Substantia nigra (tissue), 51 donors: ENCODE measurements at places on chromosomes 7 and 10.

- DNase-seq: no peak
These were observed 2.0 kb downstream of the REPIN1 start for GRCh38 chr7:150370612-150371071.

DNA sequence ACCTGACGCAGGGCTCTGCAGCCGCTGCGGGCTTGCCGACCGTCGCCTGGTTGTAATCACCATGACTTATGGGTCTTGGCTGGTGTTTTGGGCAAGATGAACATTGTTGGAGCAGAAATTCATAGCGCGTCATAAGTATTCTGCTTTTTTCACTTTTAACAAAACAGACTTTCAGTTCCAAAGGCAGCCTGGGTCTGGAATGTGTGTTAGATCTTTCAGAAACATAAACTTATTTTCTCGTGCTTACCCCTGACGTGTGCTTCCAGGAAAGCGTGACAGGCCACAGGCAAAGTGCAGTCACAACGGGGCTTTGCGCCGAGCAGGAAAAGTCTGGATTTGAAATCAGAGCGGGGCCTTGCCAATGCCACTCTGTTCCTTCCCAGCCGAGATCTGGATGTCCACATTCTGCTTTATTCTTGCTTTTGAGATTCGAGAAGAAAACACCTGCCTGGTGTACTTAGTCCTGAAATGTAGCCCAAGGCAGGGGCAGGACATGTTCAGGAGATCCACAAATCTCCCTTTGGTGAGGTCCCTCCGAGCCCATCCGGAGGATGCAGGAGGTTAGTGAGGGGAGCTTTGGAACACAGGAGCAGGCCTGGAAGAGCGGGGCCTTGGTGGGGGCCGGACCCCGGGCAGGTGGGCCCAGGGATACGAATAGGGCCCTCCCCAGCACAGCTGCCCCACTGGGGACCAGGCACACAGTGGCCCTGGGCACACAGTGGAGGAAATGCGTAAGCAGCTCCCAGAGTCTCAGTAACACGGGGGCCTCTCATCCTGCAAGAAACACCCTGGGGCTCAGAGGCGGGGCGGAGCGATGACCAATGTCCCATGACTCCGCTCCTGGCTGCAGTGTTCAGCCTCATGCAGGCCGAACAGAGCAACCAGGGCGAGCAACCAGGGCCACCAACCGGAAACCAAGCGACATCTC, 49.5 kb upstream of the EBF3 start:
- DNase-seq: no peak

GRCh38 chr7:133652547-133652946, 399.7 kb downstream of the EXOC4 start:
- DNase-seq: no peak

DNA sequence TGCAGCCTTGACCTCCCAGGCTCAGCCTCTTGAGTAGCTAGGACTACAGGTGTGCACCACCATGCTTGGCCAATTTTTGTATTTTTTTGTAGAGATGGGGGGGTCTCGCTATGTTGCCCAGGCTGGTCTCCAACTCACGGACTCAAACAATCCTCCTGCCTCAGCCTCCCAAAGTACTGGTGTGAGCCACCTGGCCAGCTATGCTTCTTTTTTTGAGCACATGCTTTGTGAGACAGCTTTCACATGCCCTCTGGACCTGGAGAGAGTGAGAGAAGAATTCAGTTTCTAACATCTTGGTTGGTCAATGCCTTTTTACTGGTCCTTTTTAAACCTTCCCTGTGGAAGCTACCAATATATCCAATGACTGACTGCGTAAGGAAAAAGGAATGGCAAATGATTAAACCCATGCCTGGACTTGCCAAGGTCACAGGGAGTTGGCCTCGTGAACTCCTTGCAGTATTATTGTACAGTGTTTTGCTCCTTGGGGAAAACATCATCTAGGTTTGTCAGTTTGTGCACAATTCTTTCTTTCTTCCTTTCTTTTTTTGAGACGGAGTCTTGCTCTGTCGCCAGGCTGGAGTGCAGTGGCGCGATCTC, 6.2 kb upstream of the FOXK1 start:
- no peak for DNase-seq

DNA sequence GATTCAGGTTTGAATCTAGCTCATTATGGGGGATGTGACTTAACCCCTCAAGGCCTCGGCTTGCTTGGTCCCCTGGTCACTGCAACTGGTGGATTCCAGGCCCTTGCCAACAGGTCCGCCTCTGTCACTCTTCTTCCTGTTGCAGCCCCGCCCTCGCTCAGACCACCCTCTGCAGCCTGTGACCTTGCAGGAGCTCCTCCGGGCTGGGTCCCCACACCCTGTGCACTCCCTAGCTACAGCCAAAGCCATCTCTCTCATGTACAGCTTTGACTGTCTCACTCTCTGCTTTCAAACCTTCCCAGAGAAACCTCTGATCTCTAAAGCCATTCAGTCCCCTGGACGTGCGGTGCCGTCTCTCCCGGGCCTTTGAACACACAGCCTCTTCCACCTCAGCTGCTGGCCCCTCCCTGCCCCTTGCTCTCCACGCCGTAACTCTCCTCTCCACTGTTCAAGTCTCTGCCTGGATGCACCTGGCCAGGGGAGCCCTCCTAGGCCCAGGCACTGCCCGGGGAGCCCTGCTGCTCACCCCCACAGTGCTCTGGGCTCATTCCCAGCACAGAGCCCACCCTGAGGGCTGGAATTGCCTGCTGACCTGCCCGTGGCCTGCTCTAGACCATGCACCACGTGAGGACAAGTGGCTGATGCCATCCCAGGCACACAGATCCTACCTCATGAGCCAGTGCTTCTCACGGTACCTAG, 485.8 kb upstream of the FOXK1 start:
- no peak for DNase-seq

- no peak for DNase-seq
These were observed 176.1 kb upstream of the FZD1 start for GRCh38 chr7:91088156-91088555.

GRCh38 chr10:74432841-74433594, 282.0 kb downstream of the ADK start:
- DNase-seq: no peak

DNA sequence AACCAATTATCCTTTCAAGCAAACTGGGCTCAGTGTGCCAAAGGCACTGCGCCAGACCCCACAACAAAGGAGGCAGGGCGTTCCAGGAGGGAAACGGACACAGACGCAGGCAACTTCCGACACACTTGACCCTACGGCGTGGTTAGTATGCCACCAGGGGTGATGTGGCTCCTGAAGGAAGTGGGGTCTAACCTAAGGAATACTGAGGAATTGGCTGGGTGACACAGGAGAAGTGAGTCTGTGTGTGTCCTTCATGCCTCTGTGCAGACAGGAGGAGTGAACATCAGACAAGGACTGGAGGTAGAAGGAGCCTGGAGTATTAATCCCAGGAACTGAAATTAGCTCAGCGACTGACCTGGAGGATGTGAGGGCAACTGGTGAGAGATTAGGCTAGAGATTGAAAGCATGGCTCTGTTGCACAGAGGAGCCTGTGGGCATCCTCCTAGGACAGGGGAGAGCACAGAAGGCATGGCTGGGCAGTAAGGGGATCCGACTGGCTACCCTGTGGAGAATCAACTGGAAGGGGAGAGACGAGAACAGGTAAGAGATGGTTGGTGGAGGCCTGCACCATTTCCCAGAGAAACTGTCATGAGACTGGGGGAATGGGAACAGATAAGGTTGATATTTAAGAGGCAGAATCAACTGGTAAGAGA, 27.8 kb downstream of the GSDME start:
- no peak for DNase-seq

GRCh38 chr7:107364787-107365186, 105.1 kb upstream of the GPR22 start:
- no peak for DNase-seq

- no peak for DNase-seq
These were observed 1014.6 kb downstream of the GATA3 start for GRCh38 chr10:9069136-9069535.

DNA sequence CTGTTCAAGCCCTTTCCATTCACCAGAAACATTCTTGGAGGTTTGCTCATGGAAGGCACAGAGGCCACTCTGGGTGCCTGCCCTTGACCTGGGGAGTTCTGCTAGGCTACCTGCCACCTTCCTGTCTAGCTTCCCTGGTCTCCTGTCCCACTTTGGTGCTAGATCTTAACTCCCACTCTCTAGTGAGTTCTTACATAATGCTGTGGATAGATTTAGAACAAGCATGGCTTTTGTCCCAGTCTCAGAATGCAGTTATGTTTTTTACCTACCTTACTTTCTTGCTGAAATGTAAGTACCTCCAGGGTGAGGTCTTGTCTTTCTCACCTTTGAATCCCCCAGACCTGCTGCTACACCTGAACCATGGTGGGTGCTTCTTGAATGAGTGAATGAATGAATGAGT, 1252.3 kb downstream of the TYW1 start:
- DNase-seq: no peak

DNA sequence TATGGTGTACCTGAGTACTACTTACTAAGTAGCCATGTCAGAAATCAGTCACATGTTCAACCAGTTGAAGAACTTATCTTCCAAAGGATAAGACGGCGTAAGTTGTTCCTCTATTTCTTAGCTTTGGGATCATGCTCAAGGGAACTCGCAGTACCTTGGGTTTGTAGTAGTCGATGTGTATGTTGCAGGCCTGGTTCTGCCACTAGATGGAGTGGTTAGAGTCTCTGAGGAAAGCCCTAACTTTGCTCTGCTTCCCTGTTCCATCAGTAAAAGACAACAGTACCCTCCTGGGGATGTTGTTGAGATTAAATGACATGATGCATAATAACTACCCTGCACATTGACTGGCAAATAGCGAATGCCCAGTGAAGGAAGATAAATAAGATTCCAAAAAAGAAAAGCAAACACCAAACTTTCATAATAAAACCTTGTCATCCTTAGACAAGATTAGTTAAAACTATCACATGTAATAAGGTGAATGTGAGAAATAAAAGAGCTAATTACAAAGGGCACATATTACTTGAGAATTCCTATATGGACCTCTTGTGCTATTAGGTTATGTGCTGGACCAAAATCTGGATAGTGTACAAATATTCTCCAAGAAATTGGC, 165.9 kb downstream of the ABCA13 start:
- no peak for DNase-seq

GRCh38 chr7:151133266-151133985, 34.1 kb downstream of the GBX1 start:
- no peak for DNase-seq

- DNase-seq: no peak
These were observed 27.9 kb downstream of the TARP start for GRCh38 chr7:38245409-38245977.
